MV-4-11 (cell line): ENCODE measurements at places on chromosomes 1 and 21.

GRCh38 chr1:230957580-230957989 is 21.1 kb downstream of the TTC13 start:
- peak; percentile 6 for DNase-seq

DNA sequence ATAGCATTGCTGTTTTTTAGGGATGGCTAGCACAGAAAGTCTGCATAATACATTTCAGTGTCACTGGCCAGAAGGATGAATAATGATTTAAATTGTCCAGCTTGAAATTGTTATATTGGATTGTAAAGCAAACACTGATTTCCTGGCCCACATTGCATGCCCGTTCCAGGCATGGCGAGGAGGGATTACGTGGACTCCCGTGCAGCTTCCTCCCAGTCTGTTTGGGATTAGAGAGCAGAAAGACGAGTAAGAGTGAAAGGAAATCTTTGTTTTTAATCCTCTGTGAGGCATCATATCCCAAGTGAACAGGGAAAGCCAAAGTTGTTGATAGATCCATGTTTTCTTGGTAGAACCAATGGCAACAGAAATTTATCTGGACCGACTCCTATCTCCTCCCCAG is 8.4 kb downstream of the TRIM58 start:
- no peak for DNase-seq

DNA sequence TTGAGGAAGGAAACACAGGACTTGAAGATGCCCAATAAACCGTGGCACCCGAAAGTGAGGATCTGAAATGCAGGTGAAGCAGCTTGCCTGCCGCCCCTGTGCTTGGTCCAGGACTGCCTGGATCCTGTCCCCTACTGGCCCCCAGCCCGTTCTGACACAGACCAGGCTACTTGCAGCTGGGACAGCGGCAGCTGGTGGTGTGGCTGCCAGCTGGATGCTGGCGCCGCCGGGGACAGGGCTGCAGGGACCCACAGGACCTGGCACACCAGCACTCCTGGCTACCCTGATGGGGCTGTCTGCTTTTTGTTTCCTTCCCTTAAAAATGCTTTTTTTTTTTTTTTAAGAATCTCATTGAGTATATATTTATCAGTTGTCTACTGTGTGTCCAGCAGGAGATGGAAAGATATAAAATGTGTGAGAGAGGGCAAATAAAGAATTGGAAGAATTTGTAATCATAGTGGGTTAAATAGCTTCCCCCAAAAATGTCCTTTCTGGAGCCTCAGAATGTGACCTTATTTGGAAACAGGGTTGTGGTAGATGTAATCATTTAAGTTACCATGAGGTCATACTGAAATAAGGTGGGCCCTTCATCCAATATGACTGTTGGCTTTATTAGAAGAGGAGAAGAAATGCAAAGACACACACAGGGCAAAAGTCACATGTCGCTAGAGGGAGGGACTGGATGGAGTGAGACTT is 165.6 kb downstream of the DSCAM start:
- DNase-seq, result no peak

DNA sequence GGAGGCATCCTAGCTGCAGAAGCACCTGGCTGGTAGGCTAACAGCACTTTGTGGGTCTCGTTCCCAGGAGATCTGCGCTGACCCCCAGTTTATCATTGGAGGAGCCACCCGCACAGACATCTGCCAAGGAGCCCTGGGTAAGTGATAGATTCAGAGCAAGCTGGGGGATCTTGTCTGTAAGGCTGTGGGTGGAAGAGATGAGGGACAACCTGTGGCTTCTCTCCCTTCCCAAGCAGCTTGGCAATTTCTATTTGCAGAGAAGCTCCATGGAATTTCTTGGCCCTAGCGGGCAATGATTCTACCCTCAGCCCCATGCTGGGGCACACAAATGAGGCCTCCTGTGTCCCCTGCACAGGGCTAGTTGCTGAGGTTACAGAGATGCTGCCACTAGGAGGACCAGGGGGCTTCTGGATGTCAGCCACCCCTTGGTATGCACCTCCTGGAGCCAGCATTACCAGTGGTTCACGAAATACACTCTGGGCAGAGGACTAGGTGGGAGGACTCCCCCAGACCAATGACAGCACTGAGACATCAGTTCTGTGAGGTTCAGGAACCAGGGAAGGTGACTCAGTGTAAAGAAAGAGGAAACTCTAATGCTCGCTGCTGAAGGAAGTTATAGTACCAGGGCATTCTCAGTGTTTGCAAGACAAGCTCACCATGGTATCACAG is 5.5 kb downstream of the CAPN2 start:
- peak; percentile 90 for DNase-seq

- DNase-seq, result no peak
These were observed 12.4 kb downstream of the TNFRSF8 start for GRCh38 chr1:12075195-12076114.

- no peak for DNase-seq
These were observed at the start of gene ITLN1 for GRCh38 chr1:160885042-160885441. TSS of gene ITLN1 (minus strand) at chr1:160885180. CDS start at chr1:160884877, 303 bp downstream.

GRCh38 chr1:30195424-30196134 is 527.8 kb downstream of the MATN1 start:
- DNase-seq, result no peak

DNA sequence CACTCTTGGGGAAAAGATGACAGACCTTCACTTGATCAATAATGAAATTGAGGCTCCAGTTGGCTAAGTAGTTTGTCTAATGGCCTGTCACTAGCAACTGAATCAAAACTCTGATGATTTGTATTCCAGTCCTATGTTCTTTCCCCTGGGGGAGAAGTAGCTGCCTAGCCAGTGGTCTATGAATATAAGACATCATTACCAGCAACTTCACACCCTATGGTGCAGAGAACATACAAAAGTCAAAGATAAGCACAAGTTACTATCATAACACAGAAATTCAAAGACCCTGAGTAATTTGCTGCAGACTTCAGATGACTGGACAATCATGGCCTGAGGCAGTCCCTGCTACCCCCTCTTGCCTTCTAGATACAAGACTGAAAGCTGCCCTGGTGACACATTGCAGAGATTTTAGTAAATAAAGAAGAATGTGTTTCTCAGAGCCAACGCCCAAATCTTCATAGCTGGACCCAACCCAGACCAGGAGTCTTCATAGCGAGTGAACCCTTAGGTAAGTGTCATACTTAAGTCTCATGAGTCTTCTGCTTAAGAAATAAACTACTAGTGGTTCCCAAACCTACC is 993 bp downstream of the PDZK1 start:
- DNase-seq, result no peak

DNA sequence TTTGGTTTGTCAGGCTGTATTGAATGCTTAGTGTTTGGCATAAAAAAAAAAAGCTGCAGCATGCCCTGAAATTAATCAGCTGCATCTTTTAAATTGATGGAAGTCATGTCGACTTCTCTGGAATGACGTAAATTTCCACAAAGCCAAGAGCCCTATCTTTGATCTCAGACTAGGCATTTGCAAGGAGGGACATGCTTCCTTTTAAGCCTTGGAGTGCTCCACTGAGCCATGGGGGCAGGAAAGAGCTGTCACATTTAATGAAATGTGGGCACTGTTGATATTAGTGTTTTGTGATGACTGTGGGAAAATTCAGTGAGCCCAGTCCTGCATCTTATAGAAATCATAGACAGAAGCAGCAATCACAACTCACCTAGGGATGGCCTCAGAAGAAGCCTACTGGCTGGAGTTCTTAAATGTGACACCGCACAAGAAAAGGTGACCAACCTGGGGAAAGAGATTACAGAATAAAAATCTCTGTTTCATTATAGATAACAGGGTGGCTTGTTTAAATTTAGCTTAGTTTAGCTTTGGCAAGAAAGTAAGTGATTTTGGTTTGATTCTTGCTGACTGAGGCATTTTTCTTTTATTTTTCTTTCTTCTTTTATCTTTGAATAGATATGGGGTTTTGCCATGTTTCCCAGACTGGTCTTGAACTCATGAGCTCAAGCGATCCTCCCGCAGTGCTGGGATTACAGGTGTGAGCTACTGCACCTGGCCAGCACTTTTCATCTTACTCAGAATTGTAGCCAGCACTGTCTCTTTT is 188.2 kb downstream of the HHAT start:
- no peak for DNase-seq

DNA sequence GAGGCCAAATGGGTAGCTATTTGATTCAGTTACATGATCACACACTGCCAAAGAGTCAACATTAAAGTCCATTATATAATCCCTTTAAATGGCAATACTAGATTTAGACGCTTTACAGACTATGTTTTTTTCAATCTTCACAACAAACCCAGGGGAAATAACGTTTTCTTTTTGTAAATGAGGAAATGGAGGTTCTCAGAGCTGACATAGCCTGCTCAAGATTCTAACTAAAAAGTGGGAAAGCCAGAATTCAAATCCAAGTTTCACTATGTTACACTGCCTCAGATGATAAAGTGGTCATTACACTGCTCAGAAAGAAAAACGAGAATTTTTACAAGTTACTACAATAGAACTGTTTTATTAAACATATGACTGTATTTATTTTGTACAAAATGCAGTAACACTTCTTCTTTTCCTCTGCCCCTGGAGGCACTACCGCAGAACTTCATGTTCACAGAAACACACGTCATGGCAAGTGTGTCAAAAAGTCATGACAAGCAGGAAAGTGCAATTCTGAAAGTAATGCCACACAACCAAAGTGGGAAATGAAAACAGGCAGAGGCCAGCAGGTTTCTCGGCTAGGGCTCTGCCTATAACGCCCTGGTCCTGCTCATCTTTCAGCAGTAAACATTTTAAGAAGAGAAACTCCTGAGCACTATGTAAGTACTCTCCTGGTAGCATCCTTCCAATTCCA is 19.0 kb downstream of the THEMIS2 start:
- DNase-seq, result peak; percentile 91

DNA sequence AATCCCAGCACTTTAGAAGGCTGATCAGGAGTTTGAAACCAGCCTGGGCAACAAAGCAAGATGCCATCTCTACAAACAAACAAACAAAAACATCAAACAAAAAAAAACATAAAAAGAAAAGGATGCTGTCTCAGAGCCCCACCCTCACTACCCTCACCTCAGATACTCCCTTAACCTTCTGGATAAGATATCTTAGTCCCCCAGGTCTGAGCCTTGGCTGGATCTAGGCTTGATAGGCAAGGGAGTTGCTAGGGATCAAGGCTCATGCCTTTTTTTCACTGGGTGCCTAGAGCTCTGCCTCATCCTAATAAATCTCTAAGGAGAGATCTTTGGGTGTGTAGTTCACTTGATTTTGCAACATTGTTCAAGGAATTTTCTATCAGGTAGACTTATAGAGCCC is 7.4 kb downstream of the HDAC1 start:
- DNase-seq, result no peak

- DNase-seq, result no peak
These were observed 13.9 kb downstream of the UBIAD1 start for GRCh38 chr1:11286735-11287410.

GRCh38 chr1:34650800-34651199 is 104.0 kb upstream of the GJB5 start:
- DNase-seq, result no peak

DNA sequence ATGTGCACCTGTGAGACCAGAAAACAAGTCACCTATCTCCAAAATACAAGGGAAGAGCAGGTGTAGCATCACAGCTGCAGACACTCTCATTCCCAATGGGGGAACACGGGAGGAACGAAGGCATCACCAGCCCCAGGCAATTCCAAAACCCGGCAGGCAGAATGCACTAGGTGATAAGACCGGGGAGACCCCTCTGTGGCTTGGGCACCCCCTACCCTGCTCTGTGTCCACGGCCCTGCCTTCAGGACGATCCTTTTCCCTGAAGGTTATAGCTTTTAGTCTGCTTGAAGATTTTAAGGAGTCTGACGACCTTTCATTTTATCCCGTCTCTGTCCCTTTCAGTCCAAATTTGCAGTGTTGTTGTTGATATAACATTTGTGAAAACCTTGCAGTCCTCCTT is 19.2 kb downstream of the TRPM2 start:
- no peak for DNase-seq

- peak; percentile 53 for DNase-seq
These were observed 3.6 kb downstream of the C1orf174 start for GRCh38 chr1:3896396-3897000.

- DNase-seq, result peak; percentile 84
These were observed 2.5 kb upstream of the CERS2 start for GRCh38 chr1:150976879-150977694.

- DNase-seq, result no peak
These were observed 191.6 kb downstream of the PTPRC start for GRCh38 chr1:198830412-198830811.

DNA sequence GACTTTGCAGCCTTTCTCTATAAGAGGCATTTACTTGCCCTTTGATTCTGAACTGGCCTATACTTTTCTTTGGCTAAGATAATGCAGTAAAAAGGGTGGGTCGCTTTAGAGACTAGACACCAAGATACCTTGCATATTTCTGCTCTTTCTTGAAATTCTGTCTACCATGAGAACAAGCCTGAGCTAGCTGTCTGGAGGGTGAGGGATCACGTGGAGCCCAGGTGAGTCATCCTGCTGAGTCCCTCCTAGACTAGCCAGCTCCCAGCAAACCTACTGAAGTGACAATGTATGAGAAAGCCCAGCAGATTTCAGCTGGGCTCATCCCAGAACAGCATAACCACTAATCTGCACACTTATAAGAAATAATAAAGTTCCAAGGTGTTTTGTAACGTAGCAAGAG is 408.0 kb upstream of the KAZN start:
- DNase-seq, result no peak

- DNase-seq, result peak; percentile 87
These were observed 20.3 kb downstream of the ENO1 start for GRCh38 chr1:8858112-8858668.

- no peak for DNase-seq
These were observed 35.4 kb upstream of the FOXO6 start for GRCh38 chr1:41325801-41326200.

- DNase-seq, result no peak
These were observed 87.0 kb upstream of the IRF2BP2 start for GRCh38 chr1:234697015-234697414.

GRCh38 chr1:233805786-233806185 is 98.7 kb upstream of the SLC35F3 start:
- no peak for DNase-seq

DNA sequence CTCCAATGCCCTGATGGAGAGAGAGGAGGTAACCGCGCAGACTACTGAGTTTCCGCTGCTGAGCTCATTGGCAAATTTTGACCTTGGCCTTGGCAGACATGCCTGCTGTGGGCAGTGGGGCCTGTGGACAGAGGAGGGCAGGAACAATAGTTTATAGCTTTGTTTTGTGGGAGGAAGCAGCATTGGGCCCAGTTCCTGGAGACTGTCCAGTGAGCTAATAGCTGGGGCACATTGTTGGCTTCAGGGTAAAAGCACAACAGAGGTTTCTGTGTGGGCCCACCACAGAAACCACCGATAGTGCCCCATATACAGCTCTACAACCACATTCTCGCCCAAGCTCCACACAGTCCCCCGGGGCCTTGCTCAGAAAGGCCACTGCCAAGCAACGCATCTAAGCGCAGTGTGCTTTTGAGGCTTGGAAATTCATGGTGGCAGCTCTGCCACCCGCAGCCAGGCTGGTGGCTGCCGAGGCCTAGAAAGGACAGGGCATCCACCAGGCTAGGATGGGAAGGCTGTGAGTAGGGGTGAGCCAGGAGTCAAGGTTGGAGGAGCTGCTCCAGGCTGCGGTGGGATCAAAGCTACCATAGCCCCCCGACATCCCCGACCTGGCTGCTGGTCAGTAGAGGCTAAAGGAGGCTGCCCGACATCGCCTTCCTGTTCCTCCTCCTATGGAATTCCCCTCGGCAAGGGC is 43.2 kb downstream of the NEK2 start:
- DNase-seq, result peak; percentile 20

GRCh38 chr1:161198897-161199431 is at the start of gene ADAMTS4:
TSS of gene ADAMTS4 (minus strand) at chr1:161199054. CDS start at chr1:161198627, 427 bp downstream.
- no peak for DNase-seq
